ENCODE measurements at places on chromosomes 6 and 20.

DNA sequence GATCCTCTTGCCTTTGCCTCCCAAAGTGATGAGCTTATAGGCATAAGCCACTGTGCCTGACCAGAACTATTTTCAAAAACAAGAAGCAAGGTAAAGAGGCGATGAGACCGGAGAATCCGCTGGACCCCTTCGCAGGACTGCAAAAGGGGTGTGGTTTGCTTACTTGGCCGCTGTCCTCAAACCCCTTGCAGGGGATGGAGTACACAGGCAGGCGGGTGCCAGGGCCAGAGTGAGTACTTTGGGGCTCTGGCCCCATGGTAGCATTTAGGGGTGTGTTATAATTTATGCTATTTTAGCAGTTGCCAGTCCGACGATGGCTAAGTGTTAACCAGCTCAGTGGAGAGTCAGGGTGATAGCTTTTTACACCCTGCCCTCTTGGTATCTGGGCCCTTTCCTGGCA, 1454.9 kb downstream of the HACE1 start:
- DNase-seq, result no peak

GRCh38 chr6:124064317-124065113, 260.9 kb downstream of the NKAIN2 start:
- DNase-seq, result no peak

DNA sequence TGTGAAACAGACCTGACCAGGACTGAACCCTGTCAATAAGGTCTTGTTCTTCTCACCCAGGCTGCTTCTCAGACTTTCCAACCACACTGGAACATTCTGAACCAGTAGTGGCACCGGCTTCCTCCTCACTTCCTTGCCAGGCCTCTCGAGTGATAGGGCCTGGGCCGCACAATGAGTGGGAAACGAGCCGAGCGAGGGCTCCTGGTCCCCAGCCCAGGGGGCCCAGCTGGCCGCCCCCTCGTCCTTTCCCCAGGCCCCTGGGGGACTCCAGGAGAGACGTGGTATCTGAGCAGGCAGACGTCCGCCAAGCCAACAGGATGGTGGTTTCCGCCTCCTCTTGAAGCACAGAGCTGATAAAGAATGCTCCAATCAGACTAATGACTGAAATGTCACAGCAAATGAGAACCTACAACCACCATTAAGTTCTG, 117.9 kb downstream of the GMDS start:
- DNase-seq, result peak; percentile 59

GRCh38 chr6:109050012-109050411, 44.6 kb downstream of the SESN1 start:
- no peak for DNase-seq

- DNase-seq, result no peak
These were observed 2.6 kb upstream of the MUC22 start for GRCh38 chr6:31007694-31008093.

DNA sequence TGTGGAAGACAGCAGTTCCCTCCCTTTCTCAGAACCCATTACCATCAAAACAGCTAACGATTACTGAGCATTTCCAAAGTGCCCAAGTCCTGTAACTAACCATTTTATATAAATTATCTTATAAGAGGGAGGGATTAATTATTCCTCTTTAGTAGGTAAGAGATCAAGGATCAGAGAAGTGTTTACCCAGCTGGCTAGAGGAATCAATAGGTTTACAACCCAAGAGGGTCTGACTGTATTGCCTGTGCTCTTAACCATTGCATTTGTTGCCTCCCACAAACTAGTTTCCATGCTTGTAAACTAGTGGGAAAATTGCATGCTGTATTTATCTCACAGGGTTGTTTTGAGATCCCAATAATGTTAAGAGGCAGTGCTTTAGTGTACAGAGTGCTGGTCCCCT, 3.7 kb upstream of the DBNDD2 start:
- DNase-seq, result no peak

- DNase-seq, result peak; percentile 63
These were observed 198.6 kb downstream of the BACH2 start for GRCh38 chr6:90098001-90098531.

GRCh38 chr20:24950128-24950835, 1.2 kb downstream of the CST7 start:
- peak; percentile 46 for DNase-seq

DNA sequence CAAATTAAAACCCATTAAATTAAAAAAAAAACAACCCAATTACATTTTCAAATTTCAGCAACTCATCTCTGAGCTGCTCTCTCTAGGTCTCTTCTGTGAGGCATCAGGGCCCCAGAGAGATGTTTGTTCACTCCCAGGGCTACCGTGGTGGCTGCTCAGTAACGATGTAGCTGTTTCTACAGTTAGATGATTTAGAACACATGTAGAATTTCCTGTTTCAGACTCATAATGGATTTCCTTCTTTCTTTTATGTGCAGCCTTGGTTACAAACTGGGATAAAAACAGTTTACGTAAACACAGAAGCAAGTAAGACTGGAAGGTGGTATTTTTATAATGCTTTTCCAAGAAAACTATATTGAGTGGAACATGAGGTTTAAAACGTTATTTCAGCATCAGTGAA, 116.1 kb upstream of the CCN2 start:
- no peak for DNase-seq

- no peak for DNase-seq
These were observed 221.8 kb upstream of the CEP162 start for GRCh38 chr6:84449220-84449619.

- peak; percentile 43 for DNase-seq
These were observed 2.4 kb upstream of the MICB start for GRCh38 chr6:31495580-31495979.

- no peak for DNase-seq
These were observed 57.1 kb upstream of the RBM24 start for GRCh38 chr6:17224056-17224455.

GRCh38 chr6:130355572-130355971, 10.2 kb upstream of the TMEM200A start:
- DNase-seq, result no peak

DNA sequence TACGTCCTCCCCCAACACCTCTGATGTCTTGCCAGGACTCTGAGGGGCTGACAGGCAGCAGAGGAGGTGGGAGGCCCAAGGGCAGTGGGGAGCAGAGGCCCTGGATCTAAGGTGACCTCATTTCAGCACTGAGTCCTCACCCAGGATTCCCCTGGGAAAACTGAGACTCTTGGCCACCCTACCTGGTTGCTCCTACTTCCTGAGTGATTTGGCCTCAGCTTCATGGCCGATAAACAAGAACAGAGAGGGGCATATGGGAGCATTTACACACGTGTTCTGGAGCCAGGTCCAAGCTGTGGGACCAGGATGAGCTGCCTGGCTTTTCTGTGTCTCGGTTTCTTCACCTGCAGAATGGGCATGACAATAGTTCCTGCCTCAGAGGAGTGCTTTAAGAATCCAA, 133.8 kb downstream of the ANKRD60 start:
- no peak for DNase-seq

GRCh38 chr6:61586934-61587537, 699.0 kb downstream of the KHDRBS2 start:
- no peak for DNase-seq

DNA sequence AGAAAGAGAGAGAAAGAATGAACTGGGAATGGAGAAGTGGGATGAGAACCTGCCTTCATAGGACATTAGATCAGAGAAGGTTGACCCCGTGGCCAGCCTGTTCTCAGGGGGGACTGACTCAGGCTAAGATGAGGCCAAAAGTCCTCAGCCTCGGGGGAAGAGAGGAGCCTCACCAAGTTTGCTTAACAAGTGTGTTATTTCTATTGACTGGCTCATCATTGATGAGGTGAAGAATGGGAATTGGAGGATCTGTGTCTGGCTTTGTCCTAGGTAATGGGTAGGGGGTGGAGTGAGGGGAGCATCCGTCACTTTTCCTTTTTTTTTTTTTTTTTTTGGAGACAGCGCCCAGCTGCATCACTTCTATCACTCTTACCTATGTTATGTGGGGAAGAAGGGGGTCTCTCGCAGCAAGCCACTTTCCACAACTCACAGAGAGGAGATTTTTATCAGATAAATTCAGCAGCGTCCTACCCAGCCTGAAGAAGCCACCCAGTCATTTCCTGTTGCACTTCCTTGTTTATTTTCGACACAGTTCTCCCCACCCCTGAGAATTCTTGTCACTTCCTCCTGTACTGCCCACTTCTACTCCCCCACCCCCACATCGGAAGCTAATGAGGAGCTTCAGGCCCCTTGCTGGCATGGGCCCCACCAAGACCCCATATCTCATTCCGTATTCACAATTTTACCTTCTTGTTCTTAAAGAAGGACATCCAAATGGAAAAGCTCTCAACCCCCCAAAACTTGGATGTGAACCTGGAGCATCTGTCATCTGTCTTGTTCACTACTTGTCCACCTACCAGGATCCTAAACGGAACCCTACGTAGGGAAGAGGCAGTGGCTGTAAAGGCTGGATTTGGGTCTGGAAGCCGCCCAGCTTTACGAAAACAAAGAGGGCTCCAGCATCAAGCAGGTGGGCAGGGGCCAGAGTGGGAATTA, 2.8 kb upstream of the RNASET2 start:
- peak; percentile 86 for DNase-seq

DNA sequence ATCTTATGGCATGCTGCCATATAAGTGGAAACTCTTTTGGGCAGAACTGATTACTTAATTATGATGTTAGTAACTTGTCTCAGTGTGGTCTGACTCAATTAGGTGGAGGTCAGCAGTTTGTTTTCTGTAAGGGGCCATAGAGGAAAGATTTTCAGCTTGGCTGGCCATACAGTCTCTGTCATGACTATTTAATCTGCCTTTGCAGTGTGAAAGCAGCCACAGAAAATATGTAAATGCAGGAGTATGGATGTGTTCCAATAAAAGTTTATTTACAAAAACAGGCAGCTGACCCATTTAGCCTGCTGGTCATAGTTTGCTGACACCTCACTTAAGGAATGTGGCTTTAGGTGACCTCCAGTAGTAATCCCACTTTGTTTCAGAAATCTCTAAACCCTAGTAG, 700.7 kb downstream of the EPM2A start:
- no peak for DNase-seq

GRCh38 chr20:33674294-33675135, at the start of gene NECAB3:
Gene NECAB3, minus strand, starts transcription at chr20:33674428. Its CDS starts 76 bp downstream, at chr20:33674352.
- peak; percentile 93 for DNase-seq

DNA sequence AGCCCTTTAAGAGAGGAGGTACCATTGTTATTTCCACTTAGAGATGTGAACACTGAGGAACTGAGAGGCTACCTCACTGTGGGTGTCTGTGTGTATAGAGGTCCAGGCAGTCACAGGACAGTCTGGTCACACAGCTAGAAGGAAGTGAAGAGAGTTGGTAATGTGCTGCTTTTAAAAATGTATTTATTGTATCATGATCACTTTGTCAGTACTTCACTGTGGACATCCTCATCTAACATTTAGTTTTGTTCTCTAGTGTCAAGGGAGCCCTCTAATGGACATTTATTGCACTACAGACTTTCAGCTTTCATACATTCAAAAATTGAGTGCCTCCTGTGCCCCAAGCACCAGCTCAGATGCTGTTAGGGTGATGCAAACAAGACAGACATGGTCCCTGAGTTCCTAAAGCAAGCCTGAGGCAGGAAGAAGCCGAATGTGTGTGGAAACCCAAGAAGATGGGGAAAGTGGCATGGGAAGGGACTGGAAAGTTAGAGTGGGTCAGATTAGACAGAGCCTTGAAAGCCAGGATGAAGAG, 123.0 kb downstream of the SLC16A10 start:
- DNase-seq, result no peak

DNA sequence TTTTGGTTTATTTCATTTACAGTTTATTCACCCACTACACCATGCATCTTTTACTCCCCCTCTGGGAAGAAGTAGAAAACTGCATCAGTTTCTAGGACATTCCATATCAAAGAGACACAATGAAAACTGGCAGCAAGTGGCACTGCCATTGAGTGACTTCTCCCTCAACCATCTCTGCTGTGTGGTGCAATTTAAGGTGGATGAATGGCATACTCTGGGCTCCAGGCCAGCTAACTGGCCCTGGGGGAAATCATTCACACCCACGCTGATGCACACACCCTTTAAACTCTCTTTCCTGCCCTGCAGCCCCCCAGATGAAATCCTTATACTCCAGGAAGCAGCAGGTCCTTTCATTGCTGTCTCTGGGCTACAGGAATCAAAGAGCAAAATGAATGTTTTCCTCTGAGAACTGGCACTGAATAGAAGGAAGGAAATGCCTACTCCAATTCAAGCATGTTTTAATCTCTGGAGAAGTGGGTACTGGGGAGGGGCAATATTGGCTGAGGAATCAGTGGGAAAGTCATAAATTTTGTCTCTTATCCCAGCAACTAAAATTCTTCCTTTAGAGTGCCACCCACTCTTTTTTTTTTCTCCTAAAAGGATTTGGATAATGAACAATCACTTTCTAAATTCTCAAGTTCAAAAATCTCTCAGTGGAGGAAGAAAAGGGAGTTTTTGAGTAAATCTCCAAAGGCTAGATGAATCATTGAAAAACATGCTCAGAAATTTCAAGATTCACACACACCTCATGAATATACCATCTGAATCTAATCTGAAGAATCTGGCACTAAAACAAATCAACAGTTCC, 16.9 kb upstream of the RFPL4B start:
- DNase-seq, result no peak

DNA sequence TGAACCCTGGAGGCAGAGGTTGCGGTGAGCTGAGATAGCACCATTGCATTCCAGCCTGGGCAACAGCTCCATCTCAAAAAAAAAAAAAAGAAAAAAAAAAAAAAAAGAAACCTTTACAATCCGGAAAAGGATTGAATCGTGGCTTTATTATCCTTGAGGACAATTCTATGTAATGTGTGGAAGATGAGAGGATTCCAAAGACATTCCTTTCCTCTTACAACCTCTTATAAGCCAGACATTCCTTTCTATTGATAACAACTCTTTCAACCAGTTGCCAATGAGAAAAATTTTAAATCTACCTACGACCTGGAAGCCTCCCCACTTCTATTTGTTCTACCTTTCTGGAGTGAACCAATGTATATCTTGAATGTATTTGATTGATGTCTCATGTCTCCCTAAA, 91.2 kb upstream of the EEF1E1 start:
- no peak for DNase-seq

- no peak for DNase-seq
These were observed 28.6 kb downstream of the GNAS-AS1 start for GRCh38 chr20:58822149-58822548.

DNA sequence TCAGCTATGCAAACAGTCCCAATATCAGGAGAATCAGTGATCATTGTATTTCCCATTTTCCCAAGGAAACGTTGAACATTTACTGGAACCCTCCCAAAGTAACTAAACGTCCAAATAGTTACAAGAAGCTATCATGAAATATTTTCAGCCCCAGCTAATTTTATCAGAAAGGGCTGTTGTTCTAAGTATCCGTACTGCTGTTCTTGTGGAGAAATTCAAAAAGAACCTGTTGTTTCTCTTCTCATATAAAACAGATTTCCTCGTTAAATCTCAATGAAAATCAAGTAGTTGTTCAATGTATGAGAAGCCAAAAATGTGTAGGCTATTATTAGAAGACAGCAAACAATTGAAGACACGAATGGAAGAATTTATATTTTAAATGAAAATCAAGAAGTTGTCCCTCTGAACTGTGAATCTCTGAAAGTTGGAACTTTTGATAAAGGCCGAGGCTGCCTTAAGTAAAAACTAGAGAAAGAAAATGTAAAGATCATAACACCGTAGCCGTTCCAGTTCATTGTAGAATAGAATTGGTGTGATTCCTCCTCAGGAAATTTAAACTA, 107.7 kb downstream of the HFE start:
- no peak for DNase-seq

- DNase-seq, result no peak
These were observed 56.7 kb downstream of the PPP1R16B start for GRCh38 chr20:38862226-38862625.

- DNase-seq, result no peak
These were observed 6.0 kb downstream of the LHFPL5 start for GRCh38 chr6:35810971-35811698.

Measured in Peyer's patch (tissue), 4 donors.